Osteoblast (primary cell): ENCODE measurements at places on chromosomes 5 and 9. TPM values are rescaled to one million over a fixed set of nuclear protein-coding genes. Genes with fewer than 3 reads are reported as not detected.

Gene TMEM232
- total RNA-seq = 1.4 and 2.7 TPM in 2 replicates

Gene MARCHF11
- not detected in 2 replicates for total RNA-seq

Gene FOXE1
- not detected in 2 replicates for total RNA-seq

Gene C5orf47
- total RNA-seq = not detected in 2 replicates

Gene OR13C8
- not detected in 2 replicates for total RNA-seq

Gene SHISAL2B
- total RNA-seq = not detected in 2 replicates

Gene SLC46A2
- total RNA-seq = under 0.01 TPM in 1 of 2 replicates, not detected in the other

Gene NEURL1B
- 0.29 and 0.36 TPM in 2 replicates for total RNA-seq

Gene PCDHGC3
- 59.4 and 91.3 TPM in 2 replicates for total RNA-seq

Gene ARL10
- 8.3 and 14.1 TPM in 2 replicates for total RNA-seq

Gene PRDM9
- total RNA-seq = not detected in 2 replicates

Gene TNFAIP8
- total RNA-seq = 23.2 and 26.2 TPM in 2 replicates

Gene C1QTNF2
- under 0.01 TPM in 1 of 2 replicates, not detected in the other for total RNA-seq

Gene CETN3
- 6.8 and 6.9 TPM in 2 replicates for total RNA-seq

Gene ZNF782
- 5.4 and 8.5 TPM in 2 replicates for total RNA-seq

Gene SPINK13
- total RNA-seq = not detected in 2 replicates

- no peak for DNase-seq
Observed at GRCh38 chr9:4242239-4242638, 57.6 kb downstream of the GLIS3 start.

DNA sequence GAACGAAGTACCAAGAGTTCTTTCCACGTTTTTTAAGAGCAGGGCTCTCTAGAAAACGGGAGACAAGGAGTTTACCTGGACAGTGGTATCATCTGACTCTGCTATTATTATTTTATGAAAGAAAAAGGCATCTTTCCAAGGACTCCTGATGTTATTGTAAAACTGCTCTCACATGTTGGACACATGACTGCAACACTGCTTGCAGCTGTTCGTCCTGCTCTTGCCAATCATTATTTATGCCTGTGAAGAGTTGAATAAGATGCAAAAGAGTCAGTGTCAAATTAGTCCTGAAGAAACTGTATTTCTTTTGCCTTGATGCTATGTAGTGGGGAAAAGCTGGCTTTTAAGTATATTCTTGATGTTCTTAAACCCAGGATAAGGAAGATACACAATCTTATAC, 284.5 kb upstream of the PTGER4 start:
- no peak for DNase-seq

GRCh38 chr5:3324421-3325101, 271.1 kb upstream of the IRX1 start:
- no peak for DNase-seq

DNA sequence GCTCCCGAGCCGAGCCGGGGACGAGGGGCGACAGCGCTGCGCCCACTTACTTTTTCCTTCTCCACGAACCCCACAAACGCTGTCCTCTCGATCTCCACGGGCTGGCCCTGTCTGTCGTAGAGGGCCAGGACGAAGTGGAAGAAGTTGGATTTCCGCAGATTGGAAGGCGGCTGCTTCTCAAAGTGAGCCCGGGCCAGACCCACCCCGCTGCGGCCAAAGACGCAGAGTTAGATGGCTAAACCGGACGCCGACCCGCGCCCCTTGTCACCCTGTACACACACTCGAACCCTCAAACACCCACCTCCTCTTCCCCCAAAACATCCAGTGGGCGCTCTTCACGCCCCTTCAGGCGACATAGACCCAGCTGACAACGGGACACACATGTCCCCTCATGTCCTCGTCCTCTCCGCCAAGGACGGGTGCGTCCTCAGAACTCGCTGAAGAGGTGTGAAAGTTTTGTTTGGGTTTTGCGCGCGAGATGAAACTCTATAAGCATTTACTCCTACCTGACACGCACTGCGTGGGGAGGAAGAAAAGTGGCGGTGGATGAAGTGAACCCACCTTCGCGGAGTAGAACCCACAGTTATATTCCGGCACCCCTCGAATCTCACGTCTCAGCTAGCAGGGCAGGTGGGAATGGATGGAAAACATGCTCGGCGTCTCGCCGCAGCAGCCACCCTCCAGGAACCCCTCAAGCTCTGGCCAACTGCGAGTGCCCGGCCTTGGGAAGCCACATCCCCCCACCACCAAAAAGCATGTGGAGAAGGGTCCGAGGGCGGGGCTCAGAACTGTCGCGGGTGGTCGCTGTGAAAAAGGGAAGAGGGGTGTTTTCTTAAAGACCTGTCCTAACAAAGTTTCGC, 2.6 kb downstream of the EBF1 start:
- peak; percentile 88 for DNase-seq

- peak; percentile 94 for DNase-seq
Observed at GRCh38 chr9:111525056-111525977, at the start of gene ZNF483. ZNF483 (plus strand) TSS chr9:111525179; CDS start chr9:111527396, 2,217 bp downstream.

GRCh38 chr5:172166030-172166826, 21.8 kb downstream of the STK10 start:
- peak; percentile 36 for DNase-seq

DNA sequence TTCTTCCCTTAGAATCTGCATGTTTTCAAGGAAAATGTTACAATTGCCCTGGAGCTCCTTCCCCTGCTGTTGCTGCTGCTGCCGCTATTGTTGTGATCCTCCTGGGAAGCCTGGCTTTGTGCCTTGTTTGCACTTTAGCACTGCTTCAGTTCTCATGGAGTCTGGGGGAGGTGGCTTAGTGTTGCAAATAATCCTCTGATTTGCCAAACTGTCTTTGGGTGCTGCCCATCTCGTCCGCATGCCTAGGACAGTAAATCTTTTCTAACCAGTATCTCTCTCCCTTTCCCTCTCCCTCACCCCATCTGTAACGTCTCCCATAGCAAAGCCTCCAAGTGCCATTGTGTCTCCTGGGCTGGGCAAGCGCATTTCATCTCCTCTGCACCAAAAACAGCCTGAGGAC, 30.3 kb downstream of the FAM240B start:
- DNase-seq = no peak

- peak; percentile 50 for DNase-seq
Observed at GRCh38 chr9:82332018-82332773, 343.6 kb downstream of the SPATA31D1 start.

DNA sequence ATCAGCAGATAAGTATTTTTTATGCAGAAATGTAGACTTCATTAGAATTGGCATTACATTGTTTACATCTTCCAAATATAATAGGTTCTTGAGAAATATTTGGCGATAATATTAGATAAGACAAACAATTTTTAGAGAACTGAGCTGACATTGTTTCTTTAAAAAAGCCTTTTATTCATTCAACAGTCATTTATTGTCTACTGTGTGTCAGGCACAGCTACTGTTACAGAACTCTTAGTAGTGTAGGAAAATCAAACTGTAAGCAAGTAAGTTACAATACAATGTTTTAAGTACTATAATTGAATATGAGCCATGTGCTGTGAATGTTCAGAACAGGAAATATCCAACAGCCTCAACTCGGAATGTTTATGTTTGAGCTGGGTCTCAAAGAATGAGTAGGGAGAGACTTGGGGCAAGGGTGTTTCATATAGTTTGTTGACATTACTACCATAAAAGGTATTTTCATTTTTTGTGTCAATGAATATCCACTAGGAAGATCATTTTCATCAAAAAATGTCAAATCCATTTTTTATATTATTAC, 114.0 kb downstream of the CDC42SE2 start:
- DNase-seq = no peak

DNA sequence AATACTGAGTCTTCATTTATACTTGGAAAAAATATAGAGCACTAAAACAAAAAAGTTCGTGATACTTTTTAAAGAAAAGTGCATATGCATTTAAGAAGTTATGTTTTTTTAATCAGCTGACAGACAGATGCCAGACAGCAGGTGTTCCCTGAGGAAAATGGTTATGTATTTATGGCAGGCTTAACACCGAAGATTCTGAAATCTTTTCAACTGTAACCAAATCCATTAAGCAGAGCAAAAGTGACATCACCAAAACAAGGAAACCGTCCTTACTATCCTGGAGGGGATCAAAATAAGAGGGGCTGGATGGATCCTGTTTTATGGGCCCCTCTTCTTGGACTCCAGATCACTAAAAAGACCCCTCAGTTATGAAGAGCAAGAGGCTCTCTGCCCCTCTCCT, 404.9 kb upstream of the ADAMTS16 start:
- DNase-seq = no peak

DNA sequence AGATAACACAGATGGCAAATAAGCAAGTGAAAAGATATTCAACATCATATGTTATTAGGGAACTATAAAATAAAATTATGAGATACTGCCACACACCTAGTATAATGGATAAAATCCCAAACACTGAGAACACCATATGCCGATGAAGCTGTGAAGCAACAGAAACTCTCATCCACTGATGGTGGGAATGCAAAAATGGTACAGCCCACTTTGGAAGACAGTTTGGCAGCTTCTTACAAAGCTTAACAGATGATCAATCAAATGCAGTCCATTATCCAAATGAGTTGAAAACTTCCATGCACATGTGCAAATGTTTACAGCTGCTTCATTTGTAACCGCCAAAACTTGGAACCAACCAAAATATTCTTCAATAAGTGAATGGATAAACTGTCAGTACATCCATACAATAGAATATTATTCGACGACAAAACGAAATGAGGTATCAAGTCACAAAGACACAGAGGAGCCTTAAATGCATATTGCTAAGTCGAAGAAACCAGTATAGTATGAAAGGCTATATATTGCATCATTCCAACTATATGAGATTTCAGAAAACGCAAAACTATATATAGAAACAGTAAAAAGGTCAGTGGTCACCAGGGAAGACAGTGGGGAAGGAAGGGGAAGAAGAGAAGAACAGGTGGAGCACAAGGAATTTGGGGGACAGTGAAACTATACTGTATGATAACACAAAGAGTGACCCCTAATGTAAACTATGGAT, 14.9 kb downstream of the PFDN1 start:
- no peak for DNase-seq

DNA sequence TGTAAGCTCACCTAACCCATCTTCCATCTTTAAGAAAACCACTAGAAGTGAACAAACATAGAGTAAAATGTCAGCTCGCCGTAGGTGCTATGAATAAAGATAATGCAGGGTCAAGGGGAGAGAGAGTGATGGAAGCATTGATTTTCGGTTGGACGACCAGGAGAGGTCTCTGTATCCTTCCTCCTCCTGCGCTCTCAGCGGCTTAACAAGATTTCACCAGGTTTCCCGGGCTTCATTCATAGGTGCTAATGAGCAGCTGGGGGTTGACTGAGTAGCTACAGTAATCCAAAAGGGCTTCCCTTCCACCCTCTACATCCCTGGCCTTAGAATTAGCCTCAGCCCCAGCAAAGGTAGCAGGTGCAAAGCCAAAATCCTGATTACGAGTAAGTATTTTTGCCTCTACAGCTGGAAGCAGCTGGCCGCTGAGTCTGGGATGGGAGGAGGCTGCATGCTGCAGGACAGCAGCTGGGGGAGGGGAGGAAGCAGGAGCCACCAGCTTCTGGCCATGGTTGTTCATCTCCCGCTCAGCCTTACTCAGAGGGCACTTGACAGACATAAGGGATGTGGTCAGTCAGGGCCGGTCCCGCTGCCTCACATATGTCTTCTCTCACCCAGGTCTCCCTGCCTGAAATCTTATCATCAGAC, 112.0 kb upstream of the IL12B start:
- DNase-seq = no peak

- no peak for DNase-seq
Observed at GRCh38 chr9:69420611-69421270, 95.7 kb downstream of the ENTREP1 start.

DNA sequence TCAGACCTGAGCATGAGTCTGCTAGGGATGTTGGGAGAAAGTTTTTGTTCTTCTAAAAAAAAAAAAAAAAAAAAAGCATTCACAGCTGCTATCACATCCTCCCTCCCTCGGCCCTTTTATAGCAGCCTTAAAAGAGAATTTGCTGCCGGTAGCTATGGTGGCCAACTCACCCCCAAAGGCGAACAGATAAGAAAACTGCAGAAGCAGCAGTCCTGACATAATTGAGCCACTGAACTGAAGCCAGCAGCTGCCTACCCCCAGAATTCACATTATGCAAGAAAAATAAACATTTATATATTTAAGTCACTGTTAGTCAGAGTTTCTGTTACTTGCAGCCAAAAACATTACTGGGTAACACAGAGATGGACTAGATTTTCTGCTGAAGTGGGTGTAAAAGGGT, 124.3 kb upstream of the SMARCA2 start:
- no peak for DNase-seq

- no peak for DNase-seq
Observed at GRCh38 chr9:76608575-76609273, 149.7 kb downstream of the GCNT1 start.

DNA sequence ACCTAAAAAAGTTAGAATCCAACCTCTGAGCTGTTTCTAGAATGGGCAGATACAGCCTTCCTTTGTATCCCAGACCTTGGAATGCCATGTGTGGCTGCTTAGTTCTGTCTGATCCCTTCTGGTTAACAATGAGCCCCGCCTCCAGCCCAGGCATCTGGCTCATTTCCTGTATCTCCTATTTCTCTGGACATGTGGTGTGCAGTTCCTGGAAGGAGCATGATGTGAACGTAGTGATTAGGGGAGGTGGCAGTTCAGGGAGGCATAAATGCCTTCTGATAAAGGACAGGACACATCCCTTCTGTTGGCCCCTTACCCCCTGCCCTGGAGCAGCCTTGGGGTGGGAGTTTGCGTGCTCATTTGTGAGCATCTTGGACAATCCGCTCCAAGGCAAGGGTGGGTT, 243.0 kb downstream of the ZSWIM6 start:
- DNase-seq = no peak

- DNase-seq = no peak
Observed at GRCh38 chr9:91177661-91178280, 183.9 kb downstream of the AUH start.

GRCh38 chr5:131081913-131082488, 83.1 kb downstream of the HINT1 start:
- no peak for DNase-seq

- no peak for DNase-seq
Observed at GRCh38 chr5:159897786-159898393, 18.4 kb upstream of the ADRA1B start.

GRCh38 chr5:175457466-175457865, 13.5 kb upstream of the DRD1 start:
- DNase-seq = no peak

DNA sequence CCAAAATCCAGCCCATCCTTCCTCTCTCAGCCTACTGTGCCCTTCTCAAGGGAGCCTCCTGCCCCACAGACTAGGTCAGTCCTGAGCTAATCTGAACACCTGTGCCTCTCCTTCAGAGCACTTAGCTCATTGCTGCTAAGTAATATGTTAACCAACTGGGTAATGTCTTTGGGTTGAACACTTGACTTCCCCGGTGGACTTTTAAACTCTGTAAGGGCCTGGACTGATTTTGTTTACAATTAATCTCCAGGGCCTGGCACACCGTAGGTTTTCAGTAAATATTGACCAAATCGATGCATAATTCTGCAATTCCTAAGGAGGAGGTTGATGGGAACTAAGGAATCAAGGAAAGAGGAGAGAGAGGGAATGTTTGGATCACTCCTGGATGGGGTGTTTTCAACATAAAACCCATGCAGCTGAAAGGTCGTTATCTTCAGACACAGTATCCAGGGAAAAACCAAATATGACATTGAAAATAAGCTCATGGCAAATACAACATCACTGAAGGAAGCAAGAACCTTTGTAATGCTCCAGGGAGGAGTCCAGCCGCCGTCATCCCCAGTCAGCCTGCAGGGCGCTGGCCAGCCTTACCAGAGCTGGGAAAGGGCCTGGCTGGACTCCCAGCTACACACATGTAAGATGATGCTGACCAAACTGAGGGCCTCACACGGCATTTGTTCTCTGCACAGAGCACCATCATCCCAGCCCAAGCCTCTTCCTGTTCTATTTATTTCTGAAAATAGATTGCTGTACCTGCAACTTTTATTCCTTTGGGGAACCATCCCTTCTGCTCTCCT, 166.3 kb downstream of the C5orf15 start:
- no peak for DNase-seq
